Pulmonary artery endothelial cell (primary cell): ENCODE measurements at places on chromosomes 6 and 20.
A peak's percentile ranks its signal among the peaks of the same experiment; 100 is the strongest.

GRCh38 chr6:21844120-21844917 is 250.8 kb downstream of the SOX4 start:
- DNase-seq, result no peak

DNA sequence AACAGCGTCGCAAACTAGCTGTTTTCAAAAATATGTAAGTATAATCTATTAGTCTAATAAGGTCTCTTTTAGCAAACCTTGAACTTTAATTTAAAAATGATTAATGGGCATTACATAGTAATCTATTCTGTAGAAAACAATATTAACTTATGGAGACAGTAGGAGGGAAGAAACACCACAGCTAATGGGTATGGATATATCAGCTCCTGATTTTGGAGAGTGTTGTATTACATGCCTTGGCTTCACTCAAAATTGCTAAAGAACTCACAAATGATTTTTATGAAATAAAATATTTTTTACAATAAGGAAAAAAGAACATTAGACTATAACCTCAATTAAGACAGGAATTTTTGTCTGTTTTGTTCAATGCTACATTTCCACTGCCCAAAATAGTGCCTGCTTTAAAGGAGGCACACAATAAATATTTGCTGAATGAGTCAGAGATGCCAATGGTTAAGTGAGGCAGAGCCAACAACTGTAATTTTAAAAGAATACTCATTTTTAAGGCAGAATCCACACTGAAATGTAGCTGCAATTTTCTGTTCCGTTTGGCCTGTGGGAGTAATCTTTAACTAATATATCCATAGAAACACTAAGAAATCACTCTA is 15.7 kb downstream of the ATG5 start:
- DNase-seq, result no peak

GRCh38 chr20:40072907-40073306 is 616.1 kb downstream of the MAFB start:
- no peak for DNase-seq

DNA sequence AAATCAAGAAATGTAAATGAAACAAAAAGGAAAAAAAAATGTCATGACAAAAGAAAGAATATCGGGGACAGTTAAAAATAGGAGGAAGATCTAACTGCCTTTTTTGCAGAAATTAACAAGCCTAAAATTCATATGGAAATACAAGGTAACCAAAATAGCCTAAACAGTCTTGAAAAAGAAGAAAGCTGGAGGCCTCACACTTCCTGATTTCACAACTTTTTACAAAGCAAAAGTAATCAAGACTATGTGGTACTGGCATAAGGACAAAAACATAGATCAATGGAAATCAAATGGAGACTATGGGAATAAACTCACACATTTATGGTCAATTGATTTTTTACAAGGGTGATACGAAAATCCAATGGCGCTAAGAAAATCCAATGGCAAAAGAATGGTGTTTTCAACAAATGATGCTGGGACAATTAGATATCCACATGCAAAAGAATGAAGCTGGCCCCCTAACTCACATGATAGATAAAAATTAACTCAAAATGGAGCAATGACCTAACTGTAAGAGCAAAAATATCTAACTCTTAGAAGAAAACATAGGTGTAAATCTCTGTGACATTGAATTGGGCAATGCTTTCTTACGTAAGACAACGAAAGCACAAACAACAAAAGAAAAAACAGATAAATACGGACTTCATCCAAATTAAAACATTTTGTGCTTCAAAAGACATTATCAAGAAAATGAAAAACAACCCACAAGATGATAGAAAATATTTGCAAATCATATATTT is 24.5 kb downstream of the MAP3K5 start:
- no peak for DNase-seq

- no peak for DNase-seq
These were observed 13.0 kb upstream of the MYL9 start for GRCh38 chr20:36528176-36528874.

- peak; percentile 36 for DNase-seq
These were observed 28.8 kb downstream of the CPXM1 start for GRCh38 chr20:2771631-2772080.

DNA sequence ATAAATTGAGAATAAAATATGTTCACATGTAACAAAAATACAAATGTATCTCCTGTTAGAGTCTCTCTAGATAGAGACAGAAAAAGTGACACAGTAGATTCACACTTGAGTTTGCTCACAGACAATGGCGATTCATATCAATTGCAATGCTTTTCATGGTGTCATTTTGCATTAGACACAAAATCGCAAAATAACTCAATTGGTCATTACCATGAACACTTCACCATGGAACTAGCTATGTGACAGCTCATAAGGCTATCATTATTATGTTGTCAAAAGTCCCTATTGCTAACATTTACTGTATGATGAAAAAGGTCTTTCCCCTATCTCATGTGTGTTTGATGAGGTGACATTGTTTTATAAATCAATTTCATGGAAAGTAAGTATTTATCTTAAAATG is 249.5 kb upstream of the AGPAT4 start:
- no peak for DNase-seq

- DNase-seq, result no peak
These were observed 490.4 kb downstream of the BMP2 start for GRCh38 chr20:7257692-7258466.

DNA sequence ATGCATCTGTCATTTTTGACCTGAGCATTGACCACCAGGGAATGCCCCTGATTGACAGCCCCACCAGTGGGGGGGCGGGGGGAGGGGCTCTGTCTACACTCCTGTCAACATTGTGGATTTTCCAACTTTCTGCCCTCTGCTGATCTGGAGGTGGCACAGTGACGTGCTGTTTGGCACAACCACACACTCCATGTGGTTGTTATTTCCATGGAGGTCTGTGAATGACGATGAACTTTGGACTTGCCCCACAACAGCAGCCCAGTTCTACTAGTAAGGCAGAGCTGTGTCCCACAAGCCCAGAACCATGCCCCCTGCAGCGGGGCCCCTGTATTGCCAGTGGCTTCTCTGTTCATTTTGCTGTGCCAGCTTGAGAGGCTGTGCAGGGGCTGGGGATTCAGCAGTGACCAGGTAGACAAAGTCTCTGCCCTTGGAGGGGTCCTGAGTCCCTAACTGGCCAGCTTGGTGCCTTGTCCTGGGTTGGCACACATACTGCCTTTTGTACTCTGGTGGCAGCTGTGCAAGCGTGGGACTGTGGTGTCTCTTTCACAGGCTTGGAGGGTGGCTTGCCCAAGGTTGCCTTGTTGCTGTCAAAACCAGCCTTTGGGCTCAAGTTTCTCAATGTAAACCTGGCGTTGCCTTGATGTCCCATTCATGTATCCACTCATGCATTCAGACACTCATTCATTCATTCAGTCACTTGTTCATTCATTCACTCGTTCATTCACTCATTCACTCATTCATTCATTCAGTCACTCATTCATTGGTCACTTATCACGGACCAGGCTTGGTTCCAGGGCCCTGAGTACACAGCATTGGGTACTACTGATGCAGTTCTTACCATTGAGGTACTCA is 108.5 kb downstream of the SYCP2 start:
- DNase-seq, result no peak

GRCh38 chr6:31568537-31568961 is 3.5 kb upstream of the LTA start:
- DNase-seq, result no peak

DNA sequence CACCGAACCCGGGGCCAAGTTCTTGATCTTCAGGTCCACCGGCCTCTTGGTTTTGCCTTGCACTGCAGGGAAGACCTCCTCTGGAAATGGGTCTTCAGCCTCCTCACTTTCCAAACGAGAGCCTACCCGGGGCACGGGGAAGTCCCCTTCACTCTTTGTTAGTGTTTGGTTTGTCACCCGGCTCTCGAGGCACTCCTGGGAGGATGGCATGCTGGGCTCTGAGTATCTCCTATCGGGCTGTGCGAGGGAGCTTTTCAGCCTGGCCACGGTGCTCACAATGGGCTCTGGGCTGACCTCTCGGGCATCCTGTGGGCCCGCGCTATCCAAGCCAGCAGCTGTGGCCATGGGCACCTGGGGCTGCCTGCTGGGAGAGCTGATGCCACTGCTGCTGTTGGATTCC is 8.1 kb downstream of the TAGAP start:
- DNase-seq, result no peak

DNA sequence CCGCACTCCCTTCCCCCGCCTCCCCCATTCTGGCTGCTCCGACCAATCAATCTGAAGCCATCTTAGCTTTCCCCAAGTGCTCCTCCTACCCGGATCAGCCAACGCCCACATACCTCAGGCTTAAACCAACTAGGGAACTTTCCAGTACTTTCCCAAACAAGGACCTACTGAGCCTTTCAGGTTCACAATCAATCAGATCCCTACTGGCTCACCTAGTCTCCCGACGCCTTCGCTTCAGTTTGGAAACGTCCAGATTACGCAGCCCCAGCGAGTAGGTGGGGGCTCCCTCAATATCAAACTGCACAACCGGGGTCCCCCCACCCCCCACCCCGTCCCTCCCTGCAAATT is 432 bp downstream of the HSPA1L start:
- peak; percentile 92 for DNase-seq

- no peak for DNase-seq
These were observed 350.1 kb upstream of the HSF2 start for GRCh38 chr6:122049341-122049740.

GRCh38 chr20:33490023-33490933 is at the start of gene CBFA2T2:
Gene CBFA2T2, plus strand, starts transcription at chr20:33490096. Its CDS starts 172 bp downstream, at chr20:33490268.
- peak; percentile 11 for DNase-seq

DNA sequence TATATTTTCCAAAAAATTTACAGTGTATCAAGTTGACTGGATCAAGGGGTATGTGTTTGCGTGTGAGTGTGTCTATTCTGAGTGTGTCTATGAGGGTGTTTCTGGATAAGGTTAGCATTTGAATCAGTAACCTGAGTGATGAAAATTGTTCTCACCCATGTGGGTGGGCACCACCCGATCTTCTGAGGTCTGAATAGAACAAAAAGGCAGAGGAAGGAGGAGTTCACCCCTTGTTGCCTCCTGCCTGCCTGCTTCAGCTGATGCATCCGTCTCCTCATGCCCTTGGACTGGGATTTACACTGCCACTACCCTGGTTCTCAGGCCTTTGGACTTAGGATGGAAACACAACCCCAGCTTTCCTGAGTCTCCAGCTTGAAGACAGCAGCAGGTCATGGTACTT is 13.7 kb upstream of the PRND start:
- no peak for DNase-seq

- no peak for DNase-seq
These were observed 319.1 kb downstream of the ARHGAP18 start for GRCh38 chr6:129390900-129391299.

- DNase-seq, result no peak
These were observed 3.4 kb upstream of the PARD6B start for GRCh38 chr20:50727792-50728485.

GRCh38 chr6:131854803-131855202 is 47.0 kb downstream of the ENPP1 start:
- DNase-seq, result no peak

- DNase-seq, result no peak
These were observed 202.4 kb downstream of the FARS2 start for GRCh38 chr6:5463690-5464089.

DNA sequence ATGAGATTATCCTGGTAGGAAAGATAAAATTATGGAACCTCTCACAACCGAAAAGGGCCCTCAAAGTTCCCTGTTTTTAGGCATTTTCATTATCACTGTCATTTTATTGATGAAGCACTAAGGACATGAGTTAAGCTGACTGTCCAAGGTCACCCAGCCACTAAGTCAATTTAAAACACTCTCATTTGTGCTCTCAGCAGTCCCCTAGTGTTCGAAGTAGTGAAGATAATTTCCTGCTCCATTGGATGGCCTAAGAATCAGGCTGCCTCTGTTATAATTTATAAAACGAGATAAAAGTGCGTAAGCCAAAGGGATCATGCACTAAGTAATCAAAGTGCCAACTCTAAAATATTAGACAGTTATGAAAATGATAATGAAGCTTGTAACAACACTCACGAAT is 169.1 kb downstream of the KIF16B start:
- no peak for DNase-seq

DNA sequence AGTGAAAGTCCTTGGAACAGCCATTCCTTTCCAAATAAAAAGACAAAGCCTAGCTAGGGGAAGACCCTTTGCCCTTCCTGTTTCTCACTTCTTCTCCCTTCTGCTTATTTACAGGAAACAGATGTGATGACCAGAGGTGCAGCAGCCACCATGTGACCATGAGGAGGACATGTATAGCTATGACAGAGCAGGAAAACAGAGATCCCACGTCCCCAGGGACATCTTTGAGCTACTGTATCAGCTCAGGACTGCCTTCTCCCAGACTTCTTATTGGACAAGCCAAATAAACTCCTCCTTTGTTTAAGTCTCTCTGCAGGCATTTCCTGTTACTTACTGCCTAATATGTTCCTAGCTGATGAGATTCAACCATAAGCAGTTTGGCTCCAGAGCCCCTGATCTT is 133.1 kb upstream of the MLN start:
- no peak for DNase-seq

- no peak for DNase-seq
These were observed 81.8 kb downstream of the NFATC2 start for GRCh38 chr20:51460569-51461265.

- no peak for DNase-seq
These were observed 149.4 kb upstream of the BMP2 start for GRCh38 chr20:6618051-6618450.

GRCh38 chr20:39248171-39248861 is 286.2 kb downstream of the DHX35 start:
- DNase-seq, result no peak

- no peak for DNase-seq
These were observed 769.1 kb downstream of the QKI start for GRCh38 chr6:164183556-164184123.

DNA sequence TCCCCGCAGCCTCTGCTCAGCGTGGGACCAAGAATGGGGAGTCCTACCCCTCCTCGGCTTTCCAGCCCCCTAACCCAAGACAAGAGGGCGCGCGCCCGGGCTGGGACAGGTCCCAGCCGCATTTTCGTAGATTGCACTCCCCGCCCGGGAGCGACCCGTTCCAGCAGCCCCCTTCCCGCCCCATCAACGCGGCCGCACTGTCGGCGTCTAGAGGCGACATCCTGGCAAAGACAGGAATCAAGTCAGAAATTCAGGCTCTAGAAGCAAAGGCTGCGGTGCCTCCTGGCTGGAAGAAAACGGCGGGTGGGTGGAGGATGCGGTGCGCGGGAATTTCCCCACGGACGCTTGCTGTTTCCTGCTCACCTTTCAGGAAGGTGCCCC is 957 bp downstream of the PROKR2 start:
- DNase-seq, result no peak

DNA sequence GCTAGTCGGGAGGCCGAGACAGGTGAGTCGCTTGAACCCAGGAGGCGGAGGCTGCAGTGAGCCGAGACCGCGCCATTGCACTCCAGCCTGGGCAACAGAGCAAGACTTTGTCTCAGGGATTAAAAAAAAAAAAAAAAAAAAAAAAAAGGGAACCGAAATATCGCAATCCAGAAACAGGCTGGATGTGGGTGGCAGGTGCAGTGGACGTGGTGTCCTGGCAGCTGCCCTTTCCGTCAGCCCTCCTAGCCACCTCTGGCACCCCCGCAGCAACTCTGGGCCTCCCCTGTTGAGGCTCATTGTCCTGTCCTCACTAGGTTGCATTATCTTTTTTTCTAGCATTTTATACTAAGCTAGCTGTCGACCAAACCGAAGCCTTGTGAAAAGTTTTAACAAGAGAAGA is 113.5 kb downstream of the DTNBP1 start:
- DNase-seq, result no peak
